Frontal cortex (tissue), 4 donors: ENCODE measurements at places on chromosomes 3 and 15.

GRCh38 chr3:126753191-126754160 lies 49.4 kb downstream of the CHCHD6 start:
- DNase-seq, result no peak

GRCh38 chr3:157418104-157418503 lies 18.5 kb upstream of the PTX3 start:
- no peak for DNase-seq

DNA sequence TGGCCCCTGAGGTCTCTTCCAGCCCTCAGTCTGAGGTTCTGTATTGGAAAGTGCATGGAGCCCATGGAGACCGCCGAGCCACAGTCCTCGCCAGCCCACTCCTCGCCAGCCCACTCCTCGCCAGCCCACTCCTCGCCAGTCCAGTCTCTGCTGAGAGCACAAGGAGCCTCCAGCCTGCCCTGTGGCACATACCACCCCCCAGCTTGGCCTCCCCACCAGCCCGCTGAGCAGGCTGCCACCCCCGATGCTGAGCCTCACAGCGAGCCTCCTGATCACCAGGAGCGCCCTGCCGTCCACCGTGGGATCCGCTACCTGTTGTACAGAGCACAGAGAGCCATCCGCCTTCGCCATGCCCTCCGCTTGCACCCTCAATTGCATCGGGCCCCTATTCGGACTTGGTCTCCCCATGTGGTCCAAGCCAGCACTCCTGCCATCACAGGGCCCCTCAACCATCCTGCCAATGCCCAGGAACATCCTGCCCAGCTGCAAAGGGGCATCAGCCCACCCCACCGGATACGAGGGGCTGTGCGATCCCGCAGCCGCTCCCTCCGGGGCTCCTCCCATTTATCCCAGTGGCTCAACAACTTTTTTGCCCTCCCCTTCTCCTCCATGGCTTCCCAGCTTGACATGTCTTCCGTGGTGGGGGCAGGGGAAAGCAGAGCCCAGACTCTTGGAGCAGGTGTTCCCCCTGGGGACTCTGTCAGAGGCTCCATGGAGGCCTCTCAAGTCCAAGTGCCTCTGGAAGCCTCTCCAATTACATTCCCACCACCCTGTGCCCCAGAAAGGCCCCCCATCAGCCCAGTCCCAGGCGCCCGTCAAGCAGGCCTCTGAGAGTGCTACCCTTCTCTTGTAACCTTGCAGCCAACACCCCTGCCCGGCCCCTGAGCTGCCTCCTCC lies 40.9 kb downstream of the PML start:
- no peak for DNase-seq

DNA sequence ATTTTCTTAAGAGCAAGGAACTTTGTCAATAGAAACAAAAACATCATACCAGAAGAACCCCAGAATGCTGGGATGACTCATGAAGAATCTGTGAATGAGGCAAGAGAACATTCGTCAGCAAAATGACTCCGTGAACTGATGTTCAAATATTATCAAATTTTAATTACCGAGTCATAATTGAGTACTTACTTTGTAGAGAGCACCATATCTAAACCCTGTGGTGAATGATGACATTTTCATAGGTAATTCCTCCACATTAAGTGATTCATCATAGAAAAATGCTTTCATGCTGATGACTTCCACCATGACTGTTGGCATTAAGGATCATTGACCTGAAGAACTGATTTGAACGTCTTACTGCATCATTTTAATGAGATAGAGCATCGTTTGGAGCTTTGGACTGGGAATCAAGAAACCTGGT lies 56.3 kb downstream of the PPARG start:
- DNase-seq, result no peak

DNA sequence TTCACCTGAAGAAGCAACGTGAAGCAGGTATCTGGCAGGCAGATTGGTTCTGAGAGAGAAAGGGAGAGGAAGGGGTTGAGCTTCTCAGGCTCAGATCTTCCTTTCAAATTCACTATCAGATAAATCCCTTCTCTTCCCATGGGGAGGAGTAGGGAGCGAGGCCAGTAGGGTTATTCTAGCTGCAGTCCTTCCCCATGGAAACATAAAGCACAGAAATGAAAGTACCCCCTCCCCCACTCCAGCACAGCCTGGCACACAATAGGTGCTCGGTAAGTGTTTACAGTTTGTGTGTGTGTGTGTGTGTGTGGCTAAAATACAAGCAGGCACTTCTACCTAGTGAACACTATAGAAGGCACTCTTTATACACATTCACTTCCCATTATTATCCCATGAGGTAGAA lies 20.8 kb upstream of the VPS8 start:
- DNase-seq, result no peak

GRCh38 chr3:119779731-119780383 lies 2.0 kb upstream of the NR1I2 start:
- no peak for DNase-seq

DNA sequence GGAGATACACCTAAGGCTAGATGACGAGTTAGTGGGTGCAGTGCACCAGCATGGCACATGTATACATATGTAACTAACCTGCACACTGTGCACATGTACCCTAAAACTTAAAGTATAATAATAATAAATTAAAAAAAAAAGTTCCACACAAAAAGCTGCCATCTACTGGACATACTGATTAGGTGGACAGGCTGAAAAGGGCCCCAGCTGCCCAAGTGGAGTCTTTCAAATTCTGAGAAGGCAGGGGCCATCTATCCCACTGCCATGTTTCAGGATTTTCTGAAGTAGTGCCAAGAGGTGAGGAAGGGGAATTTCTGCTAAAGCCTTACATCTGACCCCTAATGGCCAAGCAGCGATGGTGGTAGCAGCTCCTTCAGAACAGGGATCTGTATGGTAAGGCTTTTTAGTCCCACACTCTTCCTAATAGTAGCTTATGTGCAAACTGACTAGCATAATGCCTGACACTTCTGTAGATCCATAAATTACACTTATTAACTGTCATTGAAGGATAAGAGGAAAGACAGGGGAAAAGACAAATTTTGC lies 7.7 kb downstream of the FSTL1 start:
- DNase-seq, result no peak

DNA sequence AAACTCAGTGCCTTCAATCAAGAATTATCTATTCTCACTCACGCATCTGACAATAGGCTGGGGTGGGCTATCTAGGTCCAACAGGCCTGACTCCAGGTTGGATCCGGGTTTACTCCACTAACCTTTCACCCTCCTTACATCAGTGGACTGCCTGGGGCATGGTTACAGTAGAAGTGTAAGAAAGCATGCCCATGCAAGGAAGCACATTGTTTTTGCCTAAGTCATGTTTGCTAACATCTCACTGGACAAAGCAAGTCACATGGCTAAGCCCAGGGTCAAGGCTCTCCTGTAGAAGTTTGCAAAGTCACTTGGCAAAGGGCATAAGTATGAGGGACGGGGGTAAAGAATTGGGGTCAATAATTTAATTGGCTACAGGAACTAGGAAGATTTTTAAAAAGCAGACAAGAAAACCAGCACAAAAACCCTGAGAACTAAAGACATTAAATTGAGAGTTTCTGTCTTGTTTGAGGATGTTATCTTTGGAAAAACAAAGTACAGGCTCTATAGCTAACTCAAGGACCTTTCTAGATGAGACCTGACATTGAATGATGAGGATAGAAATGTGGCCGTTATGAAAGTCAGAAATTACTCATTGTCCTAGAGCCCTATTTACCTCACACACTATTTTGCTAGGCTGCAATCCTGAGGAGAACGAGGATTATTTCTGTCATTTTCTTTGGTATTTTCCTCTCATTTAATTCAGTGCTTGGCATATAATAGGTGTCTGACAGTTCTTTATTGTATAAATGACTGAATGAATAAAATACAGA lies 214.2 kb downstream of the IL20RB start:
- no peak for DNase-seq

GRCh38 chr3:103968131-103968530 lies 1398.6 kb upstream of the ALCAM start:
- no peak for DNase-seq

GRCh38 chr3:30112902-30113484 lies 493.4 kb upstream of the TGFBR2 start:
- no peak for DNase-seq

- DNase-seq, result no peak
These were observed 245.4 kb downstream of the SLCO3A1 start for GRCh38 chr15:92098869-92099268.

DNA sequence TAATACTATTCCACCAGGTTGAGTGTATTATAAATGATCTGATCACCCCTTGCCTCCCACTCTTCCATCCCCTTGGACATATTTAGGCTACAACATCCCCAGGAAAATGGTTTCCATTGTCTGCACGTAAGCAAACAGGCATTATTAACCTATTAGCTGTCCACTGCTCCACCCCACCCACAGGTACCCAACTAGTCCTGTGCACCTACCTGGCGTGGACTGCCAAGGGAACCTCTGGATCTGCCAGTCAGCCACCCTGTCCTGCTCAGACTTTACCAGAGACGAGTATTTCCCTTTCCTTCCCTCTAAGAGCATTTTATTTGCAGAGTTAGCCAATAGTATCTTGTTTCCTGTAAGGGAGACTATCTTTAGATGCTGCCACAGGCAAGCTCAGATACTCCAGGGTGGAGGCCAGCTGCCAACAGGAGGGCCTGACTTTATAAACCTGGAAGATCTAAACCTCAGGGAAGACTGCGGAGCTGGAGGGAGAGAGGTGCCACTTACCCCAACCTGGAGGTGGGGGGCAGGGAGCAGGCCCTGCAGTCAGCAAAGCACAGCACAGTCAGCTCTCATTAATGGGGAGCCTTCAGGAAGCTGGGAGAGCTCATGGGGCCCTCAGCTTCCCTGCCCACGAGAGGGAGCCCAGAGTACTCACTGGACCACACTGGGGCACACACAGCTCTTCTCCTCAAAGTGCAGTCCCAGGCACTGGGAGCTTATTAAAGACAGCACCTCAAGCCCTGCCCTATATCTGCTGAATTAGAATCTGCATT lies at the start of gene CX3CR1:
CX3CR1 (minus strand) TSS at position 292 of the 773 bp plus-strand sequence. CDS start 13,527 bp downstream, outside the sequence.
- no peak for DNase-seq

- DNase-seq, result no peak
These were observed 97.4 kb downstream of the STAC start for GRCh38 chr3:36477655-36478054.

- DNase-seq, result no peak
These were observed 367.8 kb upstream of the IL12A start for GRCh38 chr3:159620873-159621272.

DNA sequence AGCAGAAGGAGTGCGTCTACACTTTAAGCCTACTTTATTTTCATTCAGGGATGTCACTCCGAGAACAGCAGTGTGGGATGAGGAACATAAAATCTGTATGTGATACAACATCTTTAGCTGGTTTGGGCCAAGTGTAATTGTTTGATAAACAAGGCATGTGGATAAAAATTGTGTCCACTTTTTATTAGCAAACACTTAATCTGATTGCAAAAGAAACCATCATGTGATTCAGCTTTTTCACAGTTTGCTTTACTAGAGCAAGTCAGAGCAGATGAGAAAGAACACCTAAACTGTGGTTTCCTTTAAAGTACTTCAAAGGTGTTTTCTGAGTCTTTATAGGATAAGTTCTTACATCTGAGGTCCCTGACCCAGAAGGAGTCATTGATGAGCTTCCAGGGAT lies 237.9 kb downstream of the THSD4 start:
- no peak for DNase-seq

- DNase-seq, result no peak
These were observed 727.7 kb upstream of the NECTIN3 start for GRCh38 chr3:110343945-110344344.

GRCh38 chr3:150090877-150091276 lies 120.2 kb upstream of the PFN2 start:
- no peak for DNase-seq

GRCh38 chr15:66214246-66214645 lies 39.3 kb downstream of the MEGF11 start:
- no peak for DNase-seq

- DNase-seq, result no peak
These were observed 88.4 kb downstream of the LMLN start for GRCh38 chr3:198048445-198048844.

GRCh38 chr3:13277196-13277813 lies 142.8 kb downstream of the NUP210 start:
- peak; percentile 46 for DNase-seq
